Gastroesophageal sphincter (tissue), 4 donors: ENCODE measurements at places on chromosomes 2 and 18.

- no peak for ATAC-seq
These were observed 76.8 kb downstream of the CCBE1 start for GRCh38 chr18:59620381-59620780.

GRCh38 chr2:199535445-199536177, 77.9 kb upstream of the SATB2 start:
- no peak for ATAC-seq

- no peak for ATAC-seq
These were observed 104.7 kb downstream of the GPR39 start for GRCh38 chr2:132521341-132521740.

DNA sequence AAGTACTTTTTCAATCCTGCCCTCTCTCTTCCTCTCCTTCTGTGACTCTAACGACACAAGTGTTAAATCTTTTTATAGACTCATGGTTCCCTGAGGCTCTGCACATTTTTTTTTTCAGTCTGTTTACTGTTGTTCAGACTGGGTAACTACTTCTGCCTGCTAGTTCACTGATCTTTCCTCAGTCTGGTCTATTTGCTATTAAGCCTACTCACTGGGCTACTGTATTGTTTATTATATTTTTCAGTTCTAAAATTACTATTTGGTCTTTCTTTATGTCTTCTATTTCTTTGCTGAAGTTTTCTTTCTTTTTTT, 21.3 kb downstream of the PPP3R1 start:
- ATAC-seq: no peak

GRCh38 chr18:51666763-51667191, 469.3 kb upstream of the MEX3C start:
- no peak for ATAC-seq

DNA sequence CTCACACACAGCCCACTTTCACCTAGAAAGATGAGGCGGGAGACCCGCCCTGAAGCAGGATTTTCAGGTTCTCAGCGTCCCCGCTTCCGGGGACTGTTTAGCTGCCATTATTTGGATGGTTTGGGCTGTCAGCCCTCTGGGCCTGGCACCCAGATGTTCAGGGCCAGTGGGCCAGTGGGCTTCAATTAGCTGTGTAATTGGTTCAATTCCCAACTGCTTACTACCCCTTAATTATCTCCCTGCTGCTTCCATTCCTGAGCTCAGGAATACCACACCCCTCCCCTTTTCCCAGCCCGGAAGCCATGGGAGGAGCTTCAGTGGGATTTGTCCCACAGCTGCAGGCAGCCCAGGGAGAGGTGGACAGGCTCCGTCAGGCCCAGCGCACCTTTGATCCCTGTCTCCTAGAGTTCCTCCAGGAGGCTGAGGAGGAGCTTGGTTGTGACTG, 114.1 kb upstream of the MYCN start:
- ATAC-seq: no peak

GRCh38 chr2:106649306-106649705, 162.1 kb downstream of the CD8B2 start:
- ATAC-seq: no peak

GRCh38 chr2:237943395-237944094, 23.3 kb upstream of the UBE2F start:
- ATAC-seq: no peak

- ATAC-seq: no peak
These were observed 198.6 kb downstream of the HAUS1 start for GRCh38 chr18:46302528-46303485.

DNA sequence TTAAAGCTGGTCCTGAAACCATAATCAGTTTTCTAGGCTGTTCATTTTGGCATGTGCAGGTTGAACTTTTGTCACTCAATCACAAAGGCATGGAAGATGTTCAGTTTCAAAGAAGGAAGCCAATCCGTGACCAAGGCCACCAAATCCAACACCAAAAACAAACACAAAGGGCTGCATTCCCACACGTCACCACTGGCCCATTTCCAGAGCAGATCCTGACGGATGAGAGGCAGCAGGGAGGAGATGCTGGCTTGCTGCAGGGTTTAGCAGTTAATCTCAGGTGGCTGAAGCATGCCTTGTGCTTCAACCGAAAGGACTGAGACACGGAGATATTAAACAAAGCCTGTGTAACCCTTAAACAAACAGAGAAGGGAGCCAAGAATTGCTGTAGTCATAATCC, 191.9 kb upstream of the CTAGE1 start:
- ATAC-seq: peak; percentile 23

DNA sequence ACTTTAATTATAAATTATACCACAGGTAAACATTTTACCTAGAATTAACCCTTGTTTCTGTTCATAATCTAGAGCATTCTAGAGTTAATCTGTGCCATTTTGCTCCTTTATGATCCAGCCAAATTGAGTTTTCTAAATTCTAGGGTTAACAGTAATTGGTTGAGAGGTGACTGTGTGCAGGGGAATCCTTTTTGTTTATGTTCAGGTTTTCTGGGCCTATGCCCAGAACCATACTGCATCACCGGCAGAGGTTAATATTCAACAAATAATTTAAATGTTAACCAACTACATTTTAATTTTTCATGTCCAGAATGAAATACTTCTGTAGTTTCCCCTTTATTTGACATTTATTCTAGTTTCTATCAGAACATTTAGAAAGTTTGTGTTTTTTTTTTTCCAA, 32.3 kb downstream of the CARF start:
- no peak for ATAC-seq

DNA sequence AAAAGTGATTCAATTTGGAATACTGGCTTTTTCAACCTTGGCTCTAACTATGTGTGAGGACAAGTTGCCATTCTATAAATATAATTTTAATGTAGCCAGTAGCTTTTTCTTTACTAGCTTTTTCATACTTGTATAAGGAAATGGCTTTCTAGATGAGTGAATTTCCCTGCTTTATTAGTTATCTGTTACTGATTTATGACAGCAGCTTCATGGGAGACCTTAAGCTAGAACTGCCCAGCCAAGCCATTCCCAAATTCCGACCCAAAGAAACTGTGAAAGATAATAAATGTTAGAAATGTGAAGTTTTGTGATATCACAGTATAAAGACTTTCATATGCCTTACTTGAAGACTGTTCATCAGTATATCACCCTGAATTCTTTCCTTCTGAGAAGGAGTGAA, 32.3 kb downstream of the BABAM2 start:
- no peak for ATAC-seq

DNA sequence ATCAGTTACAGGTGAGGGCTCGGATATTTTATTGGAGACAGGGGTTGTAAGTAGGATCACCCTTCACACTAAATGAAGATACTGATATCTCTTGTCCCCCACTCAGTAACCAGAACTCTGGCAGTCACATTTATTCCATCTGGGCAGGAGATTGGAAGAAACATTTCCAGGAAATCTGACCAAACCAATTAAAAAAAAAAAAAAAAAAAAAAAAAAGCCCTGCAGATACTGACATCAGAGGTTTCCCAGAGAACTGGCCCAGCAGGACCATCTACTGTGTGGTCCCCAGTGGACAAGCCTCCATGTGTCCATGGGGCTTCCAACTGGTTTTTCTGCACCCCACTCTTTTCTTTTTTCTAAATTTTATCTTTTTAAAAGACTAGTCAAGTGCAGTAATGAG, 41.3 kb downstream of the SH2D6 start:
- no peak for ATAC-seq

GRCh38 chr2:32427672-32428610, 71.1 kb downstream of the BIRC6 start:
- no peak for ATAC-seq

GRCh38 chr2:40177366-40177765, 274.5 kb downstream of the SLC8A1 start:
- ATAC-seq: no peak

GRCh38 chr2:233360771-233361176, 6.5 kb downstream of the DGKD start:
- ATAC-seq: no peak

- peak; percentile 93 for ATAC-seq
These were observed 136.4 kb downstream of the SCG2 start for GRCh38 chr2:223465793-223466192.

- ATAC-seq: no peak
These were observed 70.6 kb downstream of the IRS1 start for GRCh38 chr2:226728996-226729395.

DNA sequence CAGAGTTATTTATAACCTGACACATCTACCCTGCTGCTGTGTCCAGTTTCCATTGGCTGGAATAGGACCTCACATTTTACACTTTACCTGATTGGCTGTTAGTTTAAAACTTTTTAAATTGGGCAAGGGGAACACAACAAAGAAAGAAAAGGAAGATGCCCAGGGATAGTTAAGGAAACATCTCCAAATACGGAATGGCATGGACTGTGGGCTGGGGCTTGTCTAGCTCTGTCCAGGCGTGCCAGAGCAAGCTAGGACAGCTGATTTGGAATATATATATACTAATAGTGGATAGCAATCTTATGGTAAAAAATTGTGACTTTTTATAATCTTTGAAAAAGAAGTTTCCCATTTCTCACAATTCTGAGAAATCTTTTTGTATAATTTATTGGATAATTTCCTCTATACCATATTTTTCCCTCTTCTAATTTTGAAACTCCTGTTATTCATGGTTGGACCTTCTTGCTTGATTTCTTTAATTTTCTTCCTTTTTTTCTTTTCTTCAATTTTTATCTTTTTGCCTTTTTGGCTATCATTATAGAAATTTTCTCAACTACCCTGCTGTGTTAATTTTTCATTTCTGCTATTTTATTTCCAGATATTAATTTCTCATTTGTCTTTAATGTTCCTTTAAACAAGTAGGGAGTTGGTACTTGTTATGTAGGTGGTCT, 55.9 kb downstream of the COMMD1 start:
- ATAC-seq: no peak

DNA sequence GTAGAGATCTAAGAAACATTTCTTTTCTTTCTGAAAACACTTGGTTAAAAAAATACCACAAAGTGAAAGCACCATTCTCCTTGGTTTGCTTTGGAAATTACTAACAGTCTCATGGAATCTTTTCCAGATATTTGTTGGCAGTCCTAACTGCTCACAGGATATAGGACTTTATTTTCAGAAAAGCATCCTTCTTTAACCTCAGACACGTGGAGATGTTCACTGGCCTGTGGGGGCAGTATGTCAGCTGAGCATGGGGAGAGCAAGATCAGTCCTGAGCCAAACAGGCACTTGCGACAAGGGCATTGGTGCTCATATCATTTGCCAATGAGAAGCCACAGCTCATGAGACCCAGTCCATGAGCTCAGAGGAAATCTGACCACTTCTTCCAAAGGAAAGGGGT, 371.9 kb downstream of the NBAS start:
- ATAC-seq: no peak
